NCI-H446 (cell line): ENCODE measurements at places on chromosomes 2 and 18.

DNA sequence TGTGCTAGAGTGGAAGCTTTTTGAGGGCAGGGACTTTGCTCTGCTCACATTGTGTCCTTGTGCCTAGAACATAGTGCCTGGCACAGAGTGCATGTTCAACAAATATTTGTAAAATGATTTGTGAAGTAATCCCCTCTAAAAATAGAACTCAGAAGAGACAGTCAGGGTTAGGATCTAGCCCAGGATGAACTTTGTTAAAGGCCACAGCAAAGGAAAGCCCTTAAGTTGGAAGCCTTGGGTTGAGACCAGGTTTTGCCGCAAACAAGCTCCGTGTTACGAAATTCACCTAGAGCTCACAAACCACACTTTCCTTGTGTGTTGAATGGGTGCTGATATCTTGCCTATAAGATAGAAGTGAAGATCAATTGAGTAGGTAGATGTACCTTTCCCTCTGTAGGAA lies 84.2 kb downstream of the SETBP1 start:
- no peak for DNase-seq

DNA sequence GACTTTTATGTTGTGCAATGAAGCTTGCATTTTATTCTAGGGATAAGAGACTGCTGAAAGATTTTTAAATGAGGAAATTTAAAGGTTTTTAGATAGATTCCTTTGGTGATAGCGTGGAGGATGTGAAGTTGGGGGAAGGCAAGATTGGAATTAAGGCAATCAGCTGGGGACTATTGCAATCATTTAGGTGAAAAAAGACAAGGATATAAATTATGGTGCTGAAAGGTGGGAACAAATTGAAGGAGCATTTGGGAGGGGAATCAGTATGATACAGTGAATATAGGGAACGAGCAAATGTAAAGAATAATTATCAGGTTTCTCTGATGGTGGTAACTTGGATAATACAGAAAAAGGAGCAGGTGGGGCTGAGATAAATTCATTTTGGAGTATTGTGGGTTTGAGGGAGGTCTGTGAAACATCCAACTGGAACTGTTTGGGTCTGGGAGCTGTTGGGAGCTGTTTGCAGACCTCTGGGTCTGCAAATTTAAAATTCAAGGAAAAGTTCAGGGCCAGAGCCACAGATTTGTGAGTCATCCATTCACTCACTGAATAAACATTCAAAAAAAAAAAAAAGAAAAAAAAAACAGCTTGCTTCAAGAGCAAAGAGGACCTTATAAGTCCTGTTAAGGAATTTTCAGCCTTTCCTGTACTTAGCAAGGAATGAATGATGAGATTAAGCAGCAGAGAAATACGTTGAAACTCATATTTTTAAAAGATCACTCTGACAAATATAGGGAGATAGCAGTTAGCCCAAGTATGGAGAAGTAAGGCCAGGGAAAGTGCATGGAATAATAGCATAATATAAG lies 257.5 kb upstream of the FN1 start:
- no peak for DNase-seq

- peak; percentile 4 for DNase-seq
Observed at GRCh38 chr2:241391892-241392665, 36.0 kb downstream of the FARP2 start.

DNA sequence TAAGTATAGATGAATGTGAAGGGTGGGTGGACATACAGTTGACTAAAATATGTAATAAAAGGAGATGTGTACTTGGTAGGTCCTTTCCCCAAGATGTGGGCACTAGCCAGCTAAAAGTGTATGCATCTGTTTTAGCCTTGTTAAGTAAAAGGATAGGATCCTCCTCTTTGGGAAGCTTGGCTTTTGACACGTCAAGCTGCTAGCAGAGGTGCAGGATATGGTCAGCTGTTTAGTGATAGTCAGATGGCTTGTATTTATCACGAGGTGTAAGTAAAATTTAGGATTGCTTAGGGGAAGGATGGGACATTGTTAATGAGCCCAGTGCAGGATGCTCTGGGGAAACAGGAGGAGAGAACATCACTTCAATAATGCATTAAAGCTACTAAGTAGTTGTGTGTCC lies 1.5 kb downstream of the MFSD6 start:
- DNase-seq, result peak; percentile 13

DNA sequence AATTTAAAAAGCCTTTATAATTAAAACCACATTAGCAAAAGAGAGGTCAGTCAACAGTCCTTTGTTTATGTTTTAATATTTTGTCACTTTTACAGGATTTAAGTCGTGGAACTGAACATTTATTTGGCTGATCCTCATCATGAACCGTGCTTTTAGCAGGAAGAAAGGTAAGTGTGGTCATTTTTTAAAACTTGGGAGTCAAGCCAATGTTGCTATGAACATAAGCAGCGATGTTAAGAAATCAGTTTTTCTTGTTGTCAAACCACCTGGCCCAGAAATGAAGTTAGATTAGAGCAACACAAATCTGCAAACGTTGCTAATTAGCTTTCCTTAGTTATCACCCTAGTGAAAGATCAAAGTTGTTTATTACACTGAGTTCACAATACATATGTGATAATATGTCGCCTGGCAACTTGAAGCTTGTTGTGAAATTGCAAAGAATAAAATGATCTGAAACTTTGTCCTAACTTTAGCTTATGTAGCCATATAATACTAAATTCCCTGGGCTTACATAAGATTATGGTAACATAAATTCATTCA lies 186.0 kb downstream of the GULP1 start:
- DNase-seq, result no peak

GRCh38 chr2:118539290-118539689 lies 308.2 kb downstream of the EN1 start:
- no peak for DNase-seq
